ENCODE measurements at places on chromosomes 7 and 10.

DNA sequence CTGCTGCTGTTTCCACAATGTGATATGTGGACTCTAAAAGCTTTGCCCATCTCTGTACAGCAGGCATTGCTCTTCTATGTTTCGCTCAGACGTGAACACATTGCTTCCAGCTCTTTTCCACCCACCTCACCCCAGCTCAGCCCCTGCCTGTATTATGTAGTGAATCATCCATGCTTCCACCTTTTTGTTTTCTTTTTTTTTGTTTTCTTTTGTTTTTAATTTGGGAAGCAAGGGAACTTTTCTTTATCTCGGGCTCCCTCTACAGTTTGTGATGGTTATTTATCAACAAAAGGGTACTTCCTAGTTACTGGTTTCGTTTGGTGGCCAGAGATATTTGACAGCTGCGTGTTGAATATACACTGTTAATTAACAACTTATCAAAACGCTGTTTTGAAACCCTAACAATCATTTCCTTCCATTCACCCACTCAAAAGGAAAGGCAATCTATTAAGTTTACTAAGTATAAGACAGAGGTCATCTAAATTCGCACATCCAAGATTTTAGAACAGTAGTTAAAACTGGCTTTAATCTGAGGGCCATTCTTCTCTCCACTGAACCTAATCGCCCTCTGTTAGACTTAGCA, 127.9 kb upstream of the STK17A start:
- DNase-seq = peak; percentile 72

GRCh38 chr7:25965405-25966123, 186.4 kb upstream of the NFE2L3 start:
- no peak for DNase-seq

DNA sequence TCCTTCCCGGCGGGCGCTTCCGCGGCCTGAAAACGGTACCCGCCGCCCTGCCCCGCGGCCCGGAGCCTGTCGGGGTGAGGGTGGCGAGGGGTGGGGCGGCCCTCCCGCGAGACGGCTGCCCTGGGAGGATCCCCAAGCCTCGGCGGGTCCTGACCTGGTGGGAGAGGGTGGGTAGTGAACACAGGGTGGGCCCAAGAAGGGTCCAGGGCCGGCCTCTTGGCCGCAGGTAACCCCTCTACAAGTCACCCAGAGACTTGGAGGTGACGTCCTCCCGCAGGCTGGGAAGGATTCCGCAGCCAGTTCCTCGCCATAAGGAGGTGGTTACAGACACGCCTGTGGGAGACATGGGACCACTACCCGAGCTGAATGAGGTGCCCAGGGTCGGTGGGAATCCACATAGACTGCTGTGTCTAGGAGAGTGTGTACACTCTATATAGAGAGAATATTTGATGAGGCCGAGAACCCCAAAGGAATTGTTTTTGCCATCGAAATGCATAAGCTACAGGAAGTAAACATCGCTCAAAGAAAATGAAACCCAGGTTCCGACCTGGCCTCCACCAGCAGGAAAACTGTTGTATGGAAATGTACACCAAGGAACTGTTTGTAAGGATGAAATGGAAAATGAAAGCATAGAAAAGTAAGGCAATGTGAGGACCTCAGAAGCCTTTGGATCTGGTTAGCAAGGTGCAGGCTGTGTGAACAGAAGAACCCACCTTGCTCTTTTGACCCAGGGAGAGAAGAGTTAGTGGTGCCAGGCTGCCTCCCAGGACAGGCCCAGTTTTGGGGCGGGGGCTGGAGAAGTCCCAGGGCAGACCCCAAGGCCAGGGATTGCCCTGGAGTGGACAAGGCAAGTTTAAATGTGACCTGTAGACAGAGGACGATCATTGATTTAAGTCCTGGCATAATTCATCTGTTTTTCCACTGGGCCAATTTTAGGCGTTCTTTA, 659 bp downstream of the OPTN start:
- DNase-seq = peak; percentile 39

DNA sequence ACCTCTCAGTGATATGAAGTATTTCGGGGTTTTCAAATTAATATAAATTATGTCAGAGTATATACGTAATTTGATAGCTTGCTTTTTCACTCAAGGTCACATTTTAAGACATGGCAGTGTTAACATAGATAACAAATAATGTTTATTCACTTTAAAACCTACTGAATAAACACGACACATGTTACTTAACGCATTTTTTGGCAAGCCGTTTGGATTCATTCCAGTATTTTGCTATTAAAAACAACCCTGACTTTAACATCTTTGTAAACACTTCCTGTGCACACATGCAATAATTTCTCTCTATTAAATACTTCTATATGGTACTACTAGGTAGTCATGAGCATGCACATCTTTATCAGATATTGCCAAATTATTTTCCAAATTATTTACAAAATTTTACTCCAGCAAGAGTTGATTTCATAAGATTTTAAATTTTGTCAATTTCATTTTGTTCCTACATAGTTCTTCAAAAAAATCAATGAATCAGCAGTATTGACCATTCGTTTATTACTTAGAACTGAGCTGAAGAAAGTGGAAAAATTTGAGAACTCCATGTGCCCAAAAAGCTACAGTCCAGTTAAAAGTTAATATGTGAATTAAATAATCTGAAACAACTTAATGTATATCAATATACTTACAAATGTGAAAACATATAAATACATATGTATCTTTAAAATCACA, 26.8 kb upstream of the THSD7A start:
- no peak for DNase-seq

DNA sequence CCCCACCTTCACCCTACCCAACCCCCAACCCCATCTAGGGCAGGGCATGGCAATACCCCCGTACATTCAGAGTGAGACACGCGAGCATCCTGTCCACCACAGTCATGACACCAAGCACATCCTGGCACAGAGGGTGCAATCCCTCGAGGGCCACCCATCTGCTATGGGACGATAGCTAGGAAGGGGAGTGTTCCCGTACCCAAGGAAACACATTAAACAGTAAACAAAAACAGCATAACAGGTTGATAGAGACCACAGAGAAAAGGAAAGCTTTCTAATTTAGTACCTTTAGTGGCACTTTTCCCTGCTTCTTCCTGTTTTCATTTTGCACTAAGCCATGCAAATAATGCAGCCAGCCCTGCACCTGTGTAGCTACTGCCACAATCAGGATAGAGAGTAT, 2.3 kb upstream of the SMKR1 start:
- no peak for DNase-seq

- no peak for DNase-seq
Measured at GRCh38 chr10:35889971-35890675, 248.0 kb upstream of the FZD8 start.

GRCh38 chr7:144474363-144474762, 70.9 kb upstream of the NOBOX start:
- no peak for DNase-seq

- DNase-seq = no peak
Measured at GRCh38 chr7:4709187-4709586, 27.1 kb downstream of the FOXK1 start.

- no peak for DNase-seq
Measured at GRCh38 chr10:133110609-133111275, 23.0 kb downstream of the ADGRA1 start.

DNA sequence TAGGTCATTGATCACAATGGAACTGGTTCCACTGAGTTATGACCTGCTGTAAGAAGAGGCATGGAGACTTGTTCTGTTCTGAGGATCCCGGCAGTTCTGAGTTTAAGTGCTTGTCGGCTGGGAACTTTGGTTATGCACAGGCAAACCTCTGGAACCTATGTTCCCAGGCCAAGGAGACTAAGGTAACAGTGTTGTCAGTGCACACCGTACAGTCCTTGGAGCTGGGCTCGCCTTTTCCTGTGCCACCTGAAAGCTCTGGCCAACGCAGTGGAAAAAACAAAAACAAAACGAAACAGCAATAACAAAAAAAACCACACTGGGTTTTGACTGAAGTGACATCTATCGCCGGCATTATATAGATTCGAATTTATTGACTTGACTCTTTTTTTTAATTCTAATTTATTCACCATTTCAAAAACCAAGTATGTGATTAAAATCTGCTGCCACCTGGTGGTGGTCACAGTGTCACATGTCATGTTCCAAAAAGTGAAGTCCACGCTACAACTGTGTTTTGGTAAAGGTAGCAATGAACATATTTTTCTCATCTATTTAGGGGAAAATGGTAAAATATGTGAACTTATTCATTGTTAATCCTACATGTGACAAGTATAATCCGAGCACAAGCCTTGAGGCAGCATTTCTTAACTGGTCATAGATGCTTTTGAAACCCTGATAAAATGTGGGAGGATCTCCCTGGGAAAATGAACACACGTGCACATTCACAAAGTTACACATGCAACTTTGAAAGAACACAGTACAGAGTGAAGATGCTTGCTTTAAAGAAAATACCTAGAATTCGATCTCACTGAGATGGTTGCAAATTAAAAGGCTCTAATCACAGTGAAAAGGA, 113.8 kb upstream of the PPP2R2D start:
- DNase-seq = peak; percentile 4

Data from RPMI7951 (cell line).